ENCODE measurements at places on chromosomes 12 and 14.

- no peak for DNase-seq
Measured at GRCh38 chr12:96153131-96153725, 40.9 kb upstream of the ELK3 start.

- peak; percentile 10 for DNase-seq
Measured at GRCh38 chr12:102883204-102883799, 33.7 kb downstream of the PAH start.

DNA sequence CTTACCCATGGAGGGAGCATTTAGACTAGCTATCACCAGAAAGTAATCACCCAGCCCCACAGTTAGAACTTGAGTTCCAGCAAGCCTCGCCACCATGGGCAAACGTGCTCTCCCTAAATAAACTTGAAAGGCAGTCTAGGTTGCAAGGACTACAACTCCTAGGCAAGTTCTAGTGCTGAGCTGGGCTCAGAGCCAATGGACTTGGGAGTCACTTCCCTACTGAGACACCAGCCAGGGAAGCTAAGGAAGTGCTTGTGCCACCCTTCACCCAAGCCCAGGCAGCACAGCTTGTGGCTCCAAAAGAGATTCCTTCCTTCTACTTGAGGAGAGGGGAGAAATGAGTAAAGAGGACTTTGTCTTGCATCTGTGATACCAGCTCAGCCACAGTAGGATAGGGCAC, 57.9 kb downstream of the SLCO1A2 start:
- no peak for DNase-seq

GRCh38 chr14:99230208-99231151, 41.5 kb downstream of the BCL11B start:
- DNase-seq: peak; percentile 47

DNA sequence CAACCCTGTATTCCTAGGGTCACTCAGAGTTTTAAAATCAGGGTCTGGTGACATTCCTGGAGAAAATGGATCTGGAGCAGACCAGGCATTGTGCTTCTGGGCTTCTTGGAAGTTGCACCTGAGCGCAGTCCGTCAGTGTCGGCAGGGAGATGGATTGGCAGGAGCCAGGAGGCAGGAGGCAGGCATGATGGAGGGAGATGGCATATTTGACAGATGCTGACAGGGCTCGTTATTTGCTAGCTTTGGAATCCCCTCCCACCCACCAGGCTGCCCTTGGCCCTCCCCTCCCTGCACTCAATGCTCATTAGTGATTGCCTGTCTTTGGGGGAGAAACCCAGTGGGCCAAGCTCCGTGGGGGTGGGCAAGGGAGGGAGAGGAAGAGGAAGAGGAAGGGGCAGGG, 4.7 kb downstream of the CISTR start:
- DNase-seq: no peak

DNA sequence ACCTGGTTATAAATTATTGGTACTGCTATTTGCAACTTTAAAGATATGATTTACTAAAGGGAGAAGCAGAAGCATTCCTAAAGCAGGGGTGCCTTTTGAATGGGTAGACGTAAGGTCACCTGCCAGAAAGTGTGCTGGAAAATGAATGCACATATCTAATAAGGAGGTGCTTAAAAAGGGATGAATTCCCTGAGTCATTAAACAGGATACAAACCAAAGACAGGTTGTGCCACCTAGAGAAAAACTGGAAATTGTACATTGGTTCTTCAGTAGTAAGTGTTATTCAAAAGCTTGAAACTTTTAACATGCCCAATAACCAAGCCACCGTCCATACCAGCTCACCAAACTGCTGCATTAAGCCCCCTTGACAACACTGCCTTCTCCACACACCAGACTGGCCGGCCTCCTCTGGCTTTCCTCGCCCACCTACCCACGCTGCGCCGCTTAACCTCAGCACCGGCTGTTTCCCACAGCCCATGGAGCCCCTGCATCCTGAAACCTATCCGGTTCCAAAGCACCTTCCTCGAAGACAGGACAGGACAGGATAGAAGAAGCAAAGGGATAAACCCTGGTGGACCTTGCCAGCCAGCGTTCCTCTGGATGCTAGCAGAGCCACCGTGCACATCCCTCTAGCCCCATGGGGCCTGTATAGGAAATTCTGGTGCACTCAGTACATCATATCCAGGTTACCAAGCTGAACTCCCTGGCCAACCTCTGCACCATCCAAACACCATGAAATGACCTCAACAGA, 201.5 kb upstream of the CAND1 start:
- DNase-seq: no peak

DNA sequence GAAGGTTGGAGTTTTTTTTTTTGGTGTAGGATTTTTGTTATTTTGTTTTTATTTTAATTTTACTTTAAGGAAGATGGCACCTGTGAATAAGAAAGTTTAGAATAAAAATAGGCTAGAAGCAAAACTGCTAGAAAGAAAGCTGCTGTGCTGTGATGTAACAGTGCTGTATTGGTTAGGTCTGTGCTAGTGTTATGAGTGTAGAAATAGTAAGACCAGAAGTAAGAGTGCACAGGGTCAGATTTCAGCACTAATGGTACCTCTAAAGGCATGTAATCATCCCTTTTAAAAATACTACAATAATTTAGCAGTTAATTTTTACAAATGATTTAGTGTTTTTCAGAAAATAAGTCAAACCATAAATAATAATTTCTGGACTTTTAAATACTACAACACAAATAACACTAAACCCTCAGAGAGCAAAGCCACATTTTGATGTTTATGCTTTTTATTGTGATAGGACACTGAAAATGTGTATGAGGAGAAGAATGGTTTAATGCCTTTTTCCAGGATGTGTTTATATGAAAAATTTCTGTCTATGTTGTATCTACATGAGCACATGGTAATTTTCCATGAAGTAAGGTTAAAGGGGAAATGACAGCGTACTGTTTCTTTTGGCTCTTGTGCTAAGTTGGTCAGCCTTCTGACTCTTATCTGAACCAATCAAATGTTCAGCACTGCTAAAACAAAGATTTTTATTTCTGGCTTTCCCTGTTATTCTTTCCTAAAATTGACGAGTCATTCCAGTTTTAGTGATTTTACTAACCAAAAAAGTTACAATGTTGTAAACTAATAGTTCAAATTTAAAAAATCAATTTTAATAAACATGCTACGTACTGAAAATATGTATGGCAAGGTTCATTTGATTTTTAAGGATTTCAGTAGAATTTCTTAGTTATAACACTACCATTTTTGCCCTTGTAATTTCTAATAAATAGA, 96.1 kb downstream of the PPHLN1 start:
- no peak for DNase-seq

- no peak for DNase-seq
Measured at GRCh38 chr14:20723488-20723887, 22.2 kb upstream of the EDDM3A start.

DNA sequence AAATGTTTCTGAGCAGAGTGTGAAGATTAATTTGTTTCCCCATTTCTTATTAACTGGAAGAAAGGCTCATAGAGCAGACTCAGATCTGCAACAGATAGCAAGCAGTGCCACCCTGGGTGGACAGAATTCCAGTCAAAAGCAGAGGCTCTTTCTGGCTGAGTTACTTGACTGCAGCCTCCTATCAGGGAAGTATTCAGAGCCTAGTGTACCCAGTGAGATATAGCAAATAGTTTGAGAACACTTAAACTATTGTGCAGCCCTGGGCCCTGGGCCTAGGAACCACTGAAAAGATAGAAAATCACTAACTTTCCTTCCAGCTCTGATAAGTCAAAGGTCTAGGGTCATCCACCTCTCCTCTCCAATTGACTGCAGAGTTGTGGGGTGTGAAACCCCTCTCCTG, 11.2 kb upstream of the AQP2 start:
- DNase-seq: no peak

DNA sequence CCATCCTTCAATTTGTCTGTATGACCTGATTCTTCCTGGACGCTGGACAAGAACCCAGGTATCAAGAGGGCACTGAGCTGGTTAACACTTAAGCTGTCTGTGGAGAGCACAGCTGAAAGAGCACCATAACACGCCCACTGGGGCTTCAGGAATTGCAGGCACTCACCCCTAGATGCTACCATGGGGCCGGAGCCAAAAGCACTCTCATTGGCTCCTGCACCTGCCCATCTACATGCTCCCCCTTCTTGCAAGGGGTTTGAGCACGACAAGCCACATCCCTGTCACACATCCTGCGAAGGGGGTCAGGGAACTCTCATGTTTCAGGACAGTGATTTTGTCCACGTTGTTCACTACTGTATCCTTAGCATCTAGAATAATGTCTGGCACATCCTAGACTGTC, 35.1 kb upstream of the TBC1D15 start:
- DNase-seq: no peak

DNA sequence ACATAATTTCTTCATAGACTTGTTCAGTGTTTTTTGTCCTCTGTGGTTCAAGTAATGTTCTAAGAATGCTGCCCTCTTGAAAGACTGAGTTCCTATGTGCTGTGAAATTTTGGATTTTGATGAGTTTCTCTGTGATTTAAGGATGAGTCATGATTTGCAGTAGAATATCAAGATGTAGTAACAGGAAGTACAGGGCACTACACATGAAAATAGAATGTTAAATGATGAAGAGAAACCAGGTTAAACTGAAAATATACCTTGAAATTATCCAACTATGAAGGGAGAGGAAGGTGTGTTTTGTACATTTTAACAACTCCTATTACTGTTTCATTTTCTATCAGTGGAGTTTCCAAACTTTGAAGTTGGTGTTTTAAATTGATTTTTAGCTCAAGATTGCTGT, 4.8 kb downstream of the ELK3 start:
- DNase-seq: no peak

GRCh38 chr14:20671597-20672283, 12.6 kb upstream of the RNASE4 start:
- DNase-seq: no peak

DNA sequence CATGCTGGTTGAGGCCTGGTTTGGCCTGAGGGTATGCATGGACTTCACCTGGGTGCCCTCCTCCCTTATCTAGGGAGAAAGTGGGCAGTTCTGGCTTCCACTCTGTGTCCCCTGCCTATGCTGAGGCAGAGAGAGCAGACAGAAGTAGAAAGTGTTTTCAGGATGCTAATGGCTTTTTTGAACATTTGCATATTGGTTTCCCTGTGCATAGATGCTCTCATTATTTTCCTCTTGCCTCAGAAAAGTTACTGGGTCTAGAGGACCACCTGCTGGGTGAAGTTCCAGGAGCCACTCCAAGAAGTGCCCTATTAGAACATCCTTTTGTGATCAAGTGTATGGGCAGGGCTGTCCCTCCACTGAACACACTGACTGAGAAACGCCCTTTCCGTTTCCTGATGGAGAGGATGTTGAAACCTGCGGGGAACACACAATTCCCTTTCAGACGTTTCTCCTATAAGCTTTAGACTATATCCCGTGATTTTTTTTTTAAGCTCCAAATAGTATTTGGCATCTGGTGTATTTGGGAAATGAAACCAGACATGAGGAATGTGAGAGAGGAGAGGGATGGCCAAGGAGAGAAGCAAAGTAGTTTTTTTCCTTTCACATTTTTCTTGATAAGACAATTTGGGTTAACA, 66.6 kb downstream of the DAAM1 start:
- no peak for DNase-seq

- DNase-seq: no peak
Measured at GRCh38 chr12:24889411-24889810, 59.5 kb downstream of the BCAT1 start.

DNA sequence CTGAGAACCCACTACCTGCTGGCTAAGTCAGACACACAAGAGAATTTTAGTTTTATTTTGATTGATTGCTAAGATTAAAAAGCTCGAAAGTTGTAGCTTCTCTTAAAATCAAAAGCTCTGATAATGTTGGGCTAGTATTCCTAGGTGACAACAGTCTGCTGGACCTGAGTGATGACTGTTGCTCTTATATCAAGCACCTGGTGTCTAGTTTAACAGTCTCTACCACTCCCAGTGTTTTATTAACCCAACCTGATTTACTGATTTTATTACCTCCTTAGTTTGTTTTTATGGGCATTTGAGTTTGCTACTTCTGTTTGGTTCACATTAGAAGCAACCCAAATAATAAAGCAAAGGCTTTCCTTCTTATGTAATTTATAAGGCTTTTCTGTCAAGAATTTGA, 41.8 kb downstream of the ATP6V1D start:
- no peak for DNase-seq

GRCh38 chr14:76423534-76423933, 47.6 kb downstream of the ESRRB start:
- no peak for DNase-seq

DNA sequence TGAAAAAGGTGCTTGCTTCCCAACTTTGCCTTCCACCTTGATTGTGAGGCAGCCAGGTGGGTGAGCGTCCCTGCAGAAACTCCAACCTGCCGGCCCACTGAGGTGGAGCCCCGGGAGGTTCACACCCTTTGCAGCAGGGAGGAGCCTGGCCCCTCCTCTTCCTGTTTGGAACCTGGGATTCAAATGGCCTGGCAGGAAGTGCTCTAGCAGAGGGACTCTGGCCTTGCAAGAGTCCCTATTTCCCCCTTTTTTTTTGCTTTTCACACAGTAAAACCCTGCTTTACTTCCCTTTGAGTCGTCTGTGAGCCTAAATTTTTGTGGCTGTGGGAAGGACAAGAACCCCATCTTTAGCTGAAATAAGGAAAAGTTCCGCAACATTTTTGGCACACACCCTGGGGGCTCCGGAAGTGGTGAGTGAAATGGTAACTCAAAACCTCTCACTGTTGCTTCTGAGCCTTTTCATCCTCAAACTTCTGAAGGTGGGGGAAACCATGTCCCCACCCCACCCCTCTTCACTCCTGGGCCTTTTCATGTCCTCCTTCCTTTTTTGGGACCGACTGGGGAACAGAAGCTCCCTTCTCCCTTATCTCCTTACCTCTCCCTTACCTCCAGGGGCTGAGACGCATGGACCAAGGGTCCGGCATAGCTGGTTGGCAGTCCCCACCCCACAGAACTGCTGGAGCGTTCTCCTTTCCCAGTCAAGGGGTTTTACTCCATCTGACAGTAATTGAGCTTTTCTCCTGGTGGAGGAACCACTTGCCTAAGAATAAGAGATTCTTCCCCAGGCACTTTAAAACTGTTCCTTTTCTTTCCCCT, 102.0 kb downstream of the KCNMB4 start:
- DNase-seq: no peak

DNA sequence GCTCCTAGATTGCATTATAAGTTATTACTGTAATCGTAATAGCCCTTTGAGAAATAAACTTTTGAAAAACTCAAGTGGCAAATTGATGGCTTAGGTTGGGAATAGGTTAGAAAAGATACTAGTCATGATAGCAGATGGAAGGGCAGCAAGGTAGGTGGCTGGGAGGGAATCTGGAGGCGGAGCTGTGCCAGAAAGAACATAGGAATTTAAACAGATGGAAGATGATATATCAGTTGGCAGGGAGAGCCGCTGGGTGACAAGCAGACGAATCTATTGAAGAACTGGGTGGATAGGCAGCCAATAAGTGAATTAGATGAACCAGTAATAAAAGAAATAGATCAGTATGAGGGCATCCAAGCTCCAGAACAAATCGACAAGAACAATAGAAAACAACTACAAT, 142.1 kb downstream of the CNTN1 start:
- no peak for DNase-seq

DNA sequence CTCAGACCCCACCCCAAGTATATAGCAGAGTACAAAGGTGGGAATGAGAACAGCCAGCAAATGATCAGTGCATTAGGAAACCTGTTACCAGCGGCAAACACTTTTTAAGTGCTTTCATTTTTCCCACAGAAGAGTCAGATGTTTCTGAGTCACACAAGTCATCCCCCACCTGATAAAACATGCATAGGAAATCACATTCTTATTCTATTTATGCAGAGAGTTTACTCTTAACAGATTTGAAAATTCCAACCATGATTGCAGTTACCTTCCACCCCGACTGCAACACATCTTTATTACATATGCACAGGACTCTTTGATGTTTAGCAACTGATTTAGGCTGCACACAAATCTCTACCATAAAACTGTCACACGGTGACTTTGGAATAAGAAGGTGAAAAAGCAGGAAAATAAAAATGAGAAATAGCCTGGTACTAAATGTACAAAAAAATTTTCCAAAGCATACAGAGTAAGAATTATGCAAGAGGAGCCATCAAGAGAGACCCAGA, 236.4 kb downstream of the PAWR start:
- no peak for DNase-seq

Measured in SJSA1 (cell line).